GM23338 (cell line): ENCODE measurements at places on chromosomes 6 and 20. TPM values are rescaled to one million over a fixed set of nuclear protein-coding genes. Genes with fewer than 3 reads are reported as not detected.
A peak's percentile ranks its signal among the peaks of the same experiment; 100 is the strongest.

Gene SNAI1
- 2.9 and 4.2 TPM in 2 replicates for total RNA-seq

Gene SLC4A11
- 12.1 and 17.1 TPM in 2 replicates for total RNA-seq

Gene C20orf141
- not detected in 2 replicates for total RNA-seq

GRCh38 chr6:144782634-144783033 lies 497.5 kb downstream of the UTRN start:
- H3K36me3 ChIP-seq, result no peaks in the 10 kb centered on the region
- no peaks in the 10 kb centered on the region for H3K27me3 ChIP-seq
- no peaks in the 10 kb centered on the region for H3K4me1 ChIP-seq

DNA sequence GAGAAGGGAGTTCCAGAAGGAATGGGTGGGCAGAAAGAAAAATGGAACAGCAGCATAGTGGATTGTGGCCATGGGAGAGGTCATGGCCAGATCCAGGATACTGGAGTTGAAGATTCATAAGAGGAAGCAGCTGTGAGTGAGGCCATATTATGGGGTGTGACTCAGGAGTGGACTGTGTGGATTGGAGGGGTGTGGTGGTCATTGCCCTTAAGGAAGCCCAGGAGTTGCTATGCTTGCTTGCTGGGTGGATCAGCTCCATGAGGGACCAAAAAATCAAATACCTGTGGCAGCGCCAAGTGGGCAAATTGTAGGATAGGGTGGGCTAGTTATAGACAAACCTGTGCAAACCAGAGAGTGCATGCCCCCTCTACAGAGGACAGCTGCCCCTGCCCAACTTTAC lies 18.3 kb downstream of the LRRC1 start:
- peaks cover 16% of the 10 kb centered on the region for H3K4me1 ChIP-seq
- H3K27me3 ChIP-seq, result no peaks in the 10 kb centered on the region
- no peaks in the 10 kb centered on the region for H3K36me3 ChIP-seq
- no peak overlapping the region for H3K4me3 ChIP-seq
- DNase-seq, result no peak
- no peak overlapping the region for H3K27ac ChIP-seq

DNA sequence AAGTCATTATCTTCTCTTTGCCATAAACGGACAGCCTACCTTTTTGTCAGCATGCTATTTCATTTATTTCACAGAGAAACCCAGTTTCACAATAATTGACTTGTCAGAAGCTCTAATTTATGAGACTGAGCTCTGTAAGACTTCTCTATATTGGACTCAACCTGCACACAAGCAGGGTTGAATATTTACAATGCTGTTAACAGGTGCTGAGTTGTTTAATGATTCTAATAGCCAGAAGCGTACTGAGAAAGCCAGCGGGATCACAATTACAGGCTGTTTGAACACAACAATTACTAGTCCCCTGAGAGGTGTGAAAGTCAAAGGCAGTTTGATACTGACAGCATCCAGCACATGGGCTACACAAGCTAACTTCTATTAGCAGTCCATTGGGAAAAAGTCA lies 128.2 kb upstream of the SIM1 start:
- no peak for DNase-seq
- no peaks in the 10 kb centered on the region for H3K27me3 ChIP-seq
- no peak overlapping the region for H3K4me3 ChIP-seq
- H3K36me3 ChIP-seq, result peaks cover 10% of the 10 kb centered on the region; the same call in 1 of the 2 replicates

DNA sequence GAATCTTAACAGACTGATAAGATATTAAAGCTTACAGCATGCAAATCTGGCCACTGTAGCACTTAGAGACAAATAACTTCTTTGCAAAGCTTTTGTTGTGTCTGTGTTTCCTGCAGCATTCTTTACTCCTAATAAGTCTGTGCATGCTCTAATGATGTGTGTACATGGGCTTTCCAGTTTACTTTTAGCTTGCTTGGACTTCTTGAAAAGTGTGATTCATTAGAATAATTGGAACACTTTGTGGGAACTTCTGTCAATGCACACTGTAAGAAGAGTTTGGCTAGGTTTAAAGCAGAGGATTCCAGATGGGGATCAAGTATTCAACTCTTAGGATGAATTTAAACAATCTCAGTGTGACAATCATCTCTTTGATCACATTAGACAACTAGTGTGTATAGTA lies 22.1 kb upstream of the TINAG start:
- no peaks in the 10 kb centered on the region for H3K36me3 ChIP-seq
- H3K4me1 ChIP-seq, result no peaks in the 10 kb centered on the region
- no peaks in the 10 kb centered on the region for H3K27me3 ChIP-seq
- DNase-seq, result no peak

DNA sequence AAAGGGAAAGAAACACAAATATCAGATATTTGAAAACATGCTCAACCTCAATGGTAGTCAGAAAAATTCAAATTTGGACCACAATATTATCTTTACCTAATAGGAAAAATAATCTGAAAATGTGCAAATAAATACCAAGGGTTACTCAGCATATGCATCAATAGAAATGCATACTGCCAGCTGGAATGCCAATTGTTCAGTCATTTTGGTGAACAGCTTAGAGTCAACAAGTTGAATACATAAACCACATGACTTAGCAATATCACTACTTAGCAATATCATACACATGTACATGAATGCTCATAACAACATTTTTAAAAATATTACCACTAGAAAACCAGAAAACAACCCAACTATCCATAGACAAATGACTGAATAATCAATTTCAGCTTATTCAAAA lies 212.7 kb downstream of the PTPRK start:
- H3K36me3 ChIP-seq, result no peaks in the 10 kb centered on the region
- H3K27me3 ChIP-seq, result no peaks in the 10 kb centered on the region
- peaks cover 10% of the 10 kb centered on the region; the same call in 1 of the 2 replicates for H3K4me1 ChIP-seq
- H3K4me3 ChIP-seq, result no peak overlapping the region
- no peak overlapping the region for H3K27ac ChIP-seq

- H3K36me3 ChIP-seq, result no peaks in the 10 kb centered on the region
- H3K4me1 ChIP-seq, result no peaks in the 10 kb centered on the region
- H3K27me3 ChIP-seq, result no peaks in the 10 kb centered on the region
- no peak overlapping the region for H3K27ac ChIP-seq
- H3K4me3 ChIP-seq, result no peak overlapping the region
These were observed 44.0 kb downstream of the EFCAB8 start for GRCh38 chr20:32902456-32903420.

DNA sequence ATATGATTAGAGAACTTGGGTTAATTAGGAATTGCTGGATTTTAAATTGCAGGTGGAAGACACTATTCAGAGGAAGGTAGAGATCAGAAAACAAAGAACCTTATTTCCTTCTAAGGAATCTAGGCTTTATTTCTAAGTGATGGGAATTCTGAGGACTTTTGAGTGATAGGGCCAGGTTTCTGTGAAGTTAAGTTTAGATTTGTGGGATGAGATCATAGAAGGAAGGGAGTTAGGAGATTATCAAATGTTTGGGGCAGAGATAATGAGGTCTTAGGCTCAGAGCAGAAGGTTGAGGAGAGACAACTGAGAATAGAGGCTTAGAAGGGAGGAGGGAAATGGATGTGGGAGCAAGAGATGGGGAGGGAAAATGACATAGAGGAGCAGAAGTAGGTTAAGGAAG lies 109.7 kb upstream of the MMS22L start:
- DNase-seq, result no peak
- no peaks in the 10 kb centered on the region for H3K4me1 ChIP-seq
- H3K4me3 ChIP-seq, result no peak overlapping the region
- H3K27ac ChIP-seq, result no peak overlapping the region
- no peaks in the 10 kb centered on the region for H3K36me3 ChIP-seq

GRCh38 chr20:8267009-8267408 lies 134.9 kb downstream of the PLCB1 start:
- H3K27ac ChIP-seq, result no peak overlapping the region
- H3K4me1 ChIP-seq, result no peaks in the 10 kb centered on the region
- H3K4me3 ChIP-seq, result no peak overlapping the region
- DNase-seq, result no peak
- no peaks in the 10 kb centered on the region for H3K36me3 ChIP-seq
- H3K27me3 ChIP-seq, result no peaks in the 10 kb centered on the region

DNA sequence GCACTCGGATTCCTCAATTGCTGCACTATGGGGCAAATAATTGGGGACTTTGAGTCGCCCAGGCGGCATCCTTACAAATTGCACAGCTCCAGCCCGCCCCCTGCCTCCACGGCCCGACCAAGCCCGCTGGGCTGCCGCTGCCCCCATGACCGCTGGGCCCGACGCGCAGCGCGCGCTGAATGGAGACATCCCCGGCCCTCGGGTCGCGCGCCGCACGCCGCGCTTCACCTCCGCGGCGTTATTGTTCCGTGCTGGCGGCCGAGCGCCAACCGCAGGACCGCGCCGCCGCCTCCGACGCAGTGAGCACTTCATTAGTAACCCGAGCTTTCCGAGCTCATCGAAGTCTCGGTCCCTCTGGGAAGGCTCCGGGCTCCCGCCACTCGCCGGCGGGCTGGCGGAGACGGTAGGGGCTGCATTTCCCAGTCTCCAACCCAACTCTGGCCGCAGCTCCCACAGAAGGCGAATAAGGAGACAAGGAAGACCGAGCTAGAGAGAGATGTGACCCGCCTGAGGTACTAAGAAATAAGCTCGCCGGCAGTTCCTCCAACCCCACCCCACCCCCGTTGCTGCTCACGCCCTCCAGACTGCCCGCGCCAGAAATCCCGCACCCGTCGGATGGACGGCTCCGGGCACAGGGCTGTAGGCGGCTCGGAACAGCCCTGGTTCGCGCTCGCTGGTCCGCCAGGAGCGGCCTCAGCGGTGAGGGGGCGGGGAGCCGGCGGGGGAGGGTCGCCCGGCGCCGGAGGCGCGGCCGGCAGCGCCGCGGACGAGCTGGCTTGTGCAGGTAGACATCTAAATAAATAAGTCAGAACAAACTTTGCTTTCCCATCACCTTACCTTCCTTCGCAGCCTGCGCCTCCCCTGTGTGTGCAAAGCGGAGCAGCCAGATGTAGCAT lies 703 bp downstream of the EPHA7 start:
- H3K4me3 ChIP-seq, result peak overlapping the region; percentile 62
- peaks cover 19% of the 10 kb centered on the region for H3K4me1 ChIP-seq
- H3K36me3 ChIP-seq, result no peaks in the 10 kb centered on the region
- H3K27ac ChIP-seq, result no peak overlapping the region
- DNase-seq, result peak; percentile 79

GRCh38 chr6:101516578-101516977 lies 123.1 kb downstream of the GRIK2 start:
- DNase-seq, result no peak
- H3K4me1 ChIP-seq, result no peaks in the 10 kb centered on the region
- no peaks in the 10 kb centered on the region for H3K27me3 ChIP-seq
- H3K27ac ChIP-seq, result no peak overlapping the region
- H3K36me3 ChIP-seq, result no peaks in the 10 kb centered on the region

DNA sequence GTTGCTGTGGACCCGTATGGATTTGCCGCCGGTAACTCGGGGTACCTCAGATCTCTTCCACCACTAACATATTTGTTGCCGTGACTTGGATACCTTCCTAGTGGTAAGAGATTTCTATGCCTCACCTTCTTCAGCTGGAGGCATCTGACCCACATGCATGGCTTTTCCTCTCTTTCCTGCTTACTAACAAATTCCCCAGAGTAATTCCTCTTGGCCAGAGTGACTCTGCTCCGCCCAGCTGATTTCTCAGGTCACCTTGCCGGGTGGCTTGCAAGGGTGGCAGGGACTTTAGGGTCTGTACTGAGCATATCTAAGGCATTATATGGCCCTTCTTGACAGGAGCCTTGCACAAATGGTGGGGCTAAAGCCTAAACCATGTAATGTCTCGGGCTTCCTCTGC lies 38.2 kb downstream of the FAM184A start:
- DNase-seq, result no peak
- no peaks in the 10 kb centered on the region for H3K36me3 ChIP-seq
- H3K27me3 ChIP-seq, result no peaks in the 10 kb centered on the region
- no peak overlapping the region for H3K4me3 ChIP-seq
